CD4-positive, alpha-beta T cell treated with Interleukin-4 for 1 hour (primary cell): ENCODE measurements at places on chromosomes 1 and 21.
A peak's percentile ranks its signal among the peaks of the same experiment; 100 is the strongest.

DNA sequence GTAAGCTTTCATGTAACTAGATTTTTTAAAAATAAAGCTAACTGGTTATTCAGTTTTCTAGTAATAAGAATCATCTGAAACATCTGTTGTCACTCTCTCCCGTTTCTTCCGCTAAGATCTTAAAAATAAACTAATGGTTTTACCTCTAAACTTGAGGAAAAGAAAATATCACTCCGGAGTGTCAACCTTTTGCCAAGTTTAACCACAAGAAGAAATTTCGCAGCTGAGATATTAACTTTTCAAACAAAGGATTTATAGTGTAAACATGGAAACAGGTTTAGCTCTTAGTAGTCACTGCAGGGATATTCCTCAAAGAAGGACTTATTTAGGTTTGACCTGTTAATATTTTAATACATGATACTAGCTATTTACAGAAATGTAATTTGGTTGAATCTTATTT lies 954.9 kb downstream of the ADGRL2 start:
- no peak for DNase-seq

GRCh38 chr1:246265481-246265880 lies 241.6 kb downstream of the SMYD3 start:
- no peak for DNase-seq

DNA sequence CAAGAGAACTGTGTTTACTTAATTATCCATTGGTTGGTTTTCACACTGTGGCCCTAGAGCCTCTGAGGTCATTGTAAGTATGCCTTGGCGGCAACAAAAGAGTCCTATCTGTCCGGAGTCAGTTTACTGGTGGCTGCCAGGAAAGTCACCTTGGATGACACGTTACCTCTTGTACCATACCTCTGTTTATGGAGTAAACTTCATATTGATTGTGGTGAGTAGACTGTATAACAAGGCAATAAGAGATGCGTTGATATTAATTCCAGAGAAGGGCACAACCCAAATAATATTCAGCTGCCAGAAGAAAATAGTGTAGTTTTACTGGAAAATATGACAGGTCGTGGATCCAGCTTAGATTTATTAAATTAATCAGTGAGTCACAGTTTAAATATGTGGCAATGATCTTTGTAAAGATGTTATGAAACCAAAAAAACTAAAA lies 20.4 kb upstream of the KIF14 start:
- no peak for DNase-seq

DNA sequence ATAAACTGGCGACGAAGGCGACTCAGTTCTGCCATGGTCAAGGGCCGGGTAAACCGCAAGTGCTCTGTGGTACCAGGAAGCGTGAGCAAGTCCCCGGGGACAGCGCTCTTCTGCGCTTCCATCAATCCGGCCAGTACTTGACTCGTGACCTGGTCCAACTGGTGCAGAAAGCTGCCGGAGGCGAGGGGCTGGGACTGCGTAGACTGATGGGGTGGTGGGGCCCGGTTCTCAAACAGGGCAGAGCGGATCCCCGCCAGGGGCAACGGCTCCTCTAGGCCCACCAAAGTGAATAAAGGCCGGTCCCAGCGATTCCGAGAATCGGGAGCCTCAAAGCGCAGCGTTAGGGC lies 852 bp downstream of the KTI12 start:
- DNase-seq, result peak; percentile 13

GRCh38 chr1:66388913-66389312 lies 145.0 kb upstream of the SGIP1 start:
- no peak for DNase-seq

DNA sequence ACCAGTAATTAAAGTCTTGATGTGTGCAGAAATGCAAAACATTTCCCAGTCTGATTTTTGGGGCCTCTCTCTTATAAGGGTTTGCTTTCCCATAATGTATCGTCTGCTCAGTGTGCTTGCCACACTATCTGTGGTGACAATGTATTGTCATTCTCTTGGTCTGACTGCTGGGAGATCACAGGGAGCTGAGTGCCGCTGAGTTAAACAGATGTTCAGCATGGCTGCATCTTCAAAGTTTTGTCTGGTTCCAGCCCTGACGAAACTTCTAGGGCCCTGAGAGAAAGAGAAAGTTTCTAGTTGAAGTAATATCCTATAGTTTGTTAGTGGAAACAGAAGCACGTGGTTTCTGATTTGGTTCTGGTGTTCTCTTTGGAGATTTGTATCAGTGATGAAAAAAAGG lies 42.6 kb downstream of the DNM3 start:
- no peak for DNase-seq

DNA sequence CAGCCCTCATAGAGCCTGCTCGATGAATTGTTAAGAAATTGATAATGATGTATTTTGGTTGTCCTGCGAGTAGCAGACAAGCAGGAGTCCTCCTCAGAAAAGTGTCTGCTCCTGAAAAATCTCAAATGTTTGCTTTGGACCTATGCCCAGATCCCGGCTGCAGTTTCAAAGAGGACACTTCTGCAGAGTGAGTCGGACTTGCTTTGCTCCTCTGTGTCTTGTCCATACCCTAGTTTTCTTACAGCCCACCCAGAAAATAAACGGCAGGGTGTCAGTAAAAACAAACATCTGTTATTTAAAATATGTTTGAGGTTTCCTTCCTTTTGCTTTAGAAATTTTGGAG lies 2.8 kb downstream of the S100A10 start:
- no peak for DNase-seq

GRCh38 chr1:27416387-27417111 lies 24.1 kb downstream of the GPR3 start:
- DNase-seq, result peak; percentile 74

GRCh38 chr1:161285521-161285920 lies 24.2 kb downstream of the MPZ start:
- DNase-seq, result no peak
